ENCODE measurements at places on chromosomes 7 and 10.
A peak's percentile ranks its signal among the peaks of the same experiment; 100 is the strongest.

DNA sequence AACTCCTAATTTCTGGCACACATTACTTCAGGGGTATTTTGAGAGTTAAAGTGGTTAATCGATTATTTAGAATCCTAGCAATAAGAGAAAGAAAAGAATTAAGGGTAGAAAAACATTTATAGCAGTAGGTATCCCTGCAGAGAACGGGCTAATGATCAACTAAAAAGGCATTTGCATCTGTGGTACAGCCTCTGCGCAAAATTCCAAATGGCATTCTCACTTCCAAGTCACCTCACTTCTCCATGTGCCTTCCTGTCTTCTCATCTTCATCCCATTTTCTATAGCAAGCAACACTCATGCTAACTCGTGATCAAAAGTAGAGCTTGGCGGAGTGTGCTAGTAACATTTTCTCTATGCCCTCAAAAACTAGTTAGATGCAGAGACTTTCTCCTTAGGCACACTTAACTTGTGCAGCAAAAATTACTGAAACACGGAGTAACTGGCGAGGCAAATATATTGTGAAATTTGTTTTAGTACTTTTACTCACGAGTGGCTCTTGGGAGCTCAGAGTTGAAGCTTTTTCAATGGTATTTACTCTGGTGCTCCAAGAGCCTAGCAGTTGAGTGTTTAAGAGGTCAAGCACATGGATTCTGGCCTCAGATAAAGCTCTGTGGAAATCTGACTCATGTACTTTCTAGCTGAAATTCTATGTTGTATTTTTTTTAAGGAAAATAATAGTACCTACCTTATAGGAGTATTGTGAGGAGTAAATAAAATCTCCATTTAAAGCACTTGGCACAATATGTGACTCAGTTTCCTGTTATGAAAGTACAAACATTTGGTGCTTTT, 65.1 kb downstream of the MET start:
- no peak for DNase-seq

DNA sequence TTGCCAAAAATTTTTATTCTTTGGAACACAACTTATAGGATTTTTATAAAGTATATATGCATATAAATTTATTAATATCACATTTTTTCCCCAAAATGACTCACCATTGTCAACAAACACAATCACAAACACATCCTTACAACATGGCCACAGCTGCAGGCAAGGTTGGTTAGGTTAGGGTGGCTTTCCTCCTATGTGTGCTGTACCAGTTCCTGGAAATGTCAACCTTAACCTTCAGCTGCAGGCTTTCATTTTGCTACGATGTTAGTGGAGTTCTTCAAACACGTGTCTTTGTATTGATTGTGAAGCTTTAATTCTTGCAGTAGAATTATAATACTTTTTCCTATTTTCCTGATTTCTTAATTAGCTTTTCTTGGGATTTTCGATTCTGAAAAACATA, 185.8 kb downstream of the PTEN start:
- no peak for DNase-seq

- no peak for DNase-seq
These were observed 60.1 kb upstream of the GSDME start for GRCh38 chr7:24817339-24817738.

GRCh38 chr10:107418085-107418806, 253.7 kb upstream of the SORCS1 start:
- DNase-seq: no peak

GRCh38 chr7:69753981-69754380, 155.7 kb downstream of the AUTS2 start:
- no peak for DNase-seq

- DNase-seq: no peak
These were observed 14.2 kb upstream of the NMT2 start for GRCh38 chr10:15182540-15183207.

DNA sequence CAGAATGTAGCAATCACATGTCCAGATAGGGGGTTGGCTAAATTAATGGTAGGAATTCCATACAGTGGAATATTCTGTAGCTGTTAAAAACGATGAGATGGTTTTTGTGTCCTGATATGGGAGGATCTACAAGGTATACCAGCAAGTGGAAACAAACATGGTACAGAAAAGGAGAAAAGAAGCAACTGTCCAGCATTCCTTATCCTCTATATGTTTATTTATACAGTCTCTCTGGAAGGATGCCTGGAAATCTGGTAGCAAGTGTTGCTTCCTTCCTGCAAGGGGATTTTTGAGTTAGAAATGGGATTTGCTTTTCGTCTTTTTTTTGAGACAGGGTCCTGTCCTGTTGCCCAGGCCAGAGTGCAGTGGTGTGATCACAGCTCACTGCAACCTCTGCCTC, 19.3 kb downstream of the IL15RA start:
- DNase-seq: no peak

DNA sequence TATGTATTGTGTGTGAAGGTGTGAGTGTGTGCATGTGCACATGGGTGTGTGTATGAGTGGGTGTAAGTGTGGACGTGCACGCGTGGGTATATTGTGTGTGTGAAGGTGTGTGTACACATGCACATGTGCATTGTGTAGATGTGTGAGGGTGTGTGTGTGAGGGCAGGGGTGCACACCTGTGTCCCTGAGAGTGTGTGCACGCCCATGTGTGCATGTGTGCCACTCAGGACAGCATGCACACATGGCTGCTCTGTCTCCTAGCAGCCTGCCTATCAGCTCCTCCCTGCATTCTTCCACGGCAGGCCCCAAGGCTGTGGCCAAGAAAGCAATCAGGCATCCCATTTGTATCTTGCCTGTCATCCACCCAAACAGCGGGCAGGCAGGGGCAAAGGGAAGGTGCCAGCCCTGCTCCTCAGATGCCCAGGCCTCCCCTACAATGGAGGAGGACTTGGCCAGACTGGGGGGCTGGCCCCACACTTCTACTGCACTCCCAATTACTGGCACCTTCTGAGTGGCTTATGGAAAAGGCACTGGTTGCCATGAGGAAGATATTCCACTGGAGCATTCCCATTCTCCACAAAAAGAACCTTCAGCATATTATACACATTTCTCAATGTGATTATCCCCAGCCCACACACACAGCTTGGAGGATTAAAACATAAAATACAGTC, 380.4 kb upstream of the ZMIZ1 start:
- DNase-seq: no peak

- peak; percentile 85 for DNase-seq
These were observed 46.2 kb downstream of the AOC1 start for GRCh38 chr7:150898475-150899011.

- no peak for DNase-seq
These were observed 395.1 kb upstream of the GALNT17 start for GRCh38 chr7:70736715-70737460.

DNA sequence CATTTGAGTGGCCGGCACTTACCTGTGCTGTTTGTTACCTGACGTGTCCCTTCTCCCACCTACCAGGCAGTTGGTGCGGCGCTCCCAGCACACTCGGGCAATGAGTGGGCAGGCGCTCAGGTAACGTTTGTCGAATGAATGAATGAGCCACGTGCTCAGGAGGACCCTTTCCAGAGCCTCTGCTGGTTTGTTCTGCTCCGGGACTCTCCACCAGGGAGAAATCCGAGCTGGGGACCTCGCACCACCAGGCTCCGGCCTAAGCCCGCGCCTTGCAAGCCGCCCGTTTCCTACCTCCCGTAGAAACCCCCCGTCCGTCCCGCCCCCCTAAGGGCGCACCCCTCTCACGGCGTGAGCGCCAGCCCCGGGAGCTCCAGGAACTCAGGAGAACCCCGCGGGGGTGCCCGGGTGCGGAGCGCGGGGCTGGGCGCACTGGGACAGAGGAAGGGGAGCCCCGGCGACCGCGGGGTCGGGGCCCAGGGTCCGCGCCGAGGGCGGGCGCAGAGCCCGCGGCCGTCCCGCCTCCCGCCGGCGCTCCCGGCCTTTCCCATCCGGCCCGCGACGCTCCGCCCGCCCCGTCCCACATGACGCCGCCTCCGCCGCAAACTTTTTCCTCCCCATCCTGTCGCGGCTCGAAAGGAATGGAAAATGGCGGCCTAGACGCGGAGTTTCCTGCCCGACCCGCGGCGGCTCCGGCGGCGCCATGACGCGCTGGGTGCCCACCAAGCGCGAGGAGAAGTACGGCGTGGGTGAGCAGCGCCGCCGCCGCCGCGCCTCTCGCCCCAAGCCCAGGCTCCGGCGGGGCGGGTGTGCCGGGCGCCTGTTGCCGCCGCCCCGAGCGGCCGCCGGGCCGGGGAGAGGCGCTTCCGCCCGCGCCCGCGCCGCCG, at the start of gene DOCK1:
TSS of gene DOCK1 (plus strand) at position 611 of the 884 bp plus-strand sequence. CDS start at position 701, 90 bp downstream.
- DNase-seq: peak; percentile 76

DNA sequence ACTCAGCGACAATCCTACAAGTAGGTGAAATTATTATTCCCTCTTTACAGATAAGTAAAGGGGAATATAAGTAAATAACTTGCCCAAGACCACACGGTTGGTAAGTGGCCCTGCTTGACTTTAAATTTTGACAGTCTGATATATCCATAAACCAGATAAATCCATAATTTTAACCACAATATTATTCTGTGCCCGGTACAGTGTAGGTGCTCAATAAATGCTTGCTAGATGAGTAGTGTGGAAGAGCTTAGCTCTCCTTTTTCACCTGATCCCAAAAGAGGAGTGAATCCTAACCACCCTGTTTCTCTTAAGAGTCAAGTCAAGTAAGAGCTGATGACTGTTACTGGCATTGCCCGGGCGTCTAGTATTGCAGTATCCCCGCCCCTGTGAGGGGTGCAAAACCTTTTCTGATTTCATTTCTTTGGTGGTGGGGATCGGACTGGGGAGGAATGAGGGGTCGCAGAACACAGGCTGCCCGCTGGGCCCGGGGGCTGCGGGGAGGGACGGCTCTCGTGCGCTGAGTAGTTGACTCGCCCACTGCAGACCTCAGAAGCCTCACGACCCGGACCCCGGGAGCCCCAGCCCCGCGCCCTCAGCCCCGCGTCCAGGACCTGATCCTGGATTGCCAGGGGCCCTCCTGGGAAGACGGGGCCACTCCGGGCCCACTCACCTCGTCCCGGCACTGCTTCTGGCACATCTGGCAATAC, 490 bp downstream of the KIN start:
- no peak for DNase-seq

- DNase-seq: no peak
These were observed 30.3 kb downstream of the OAT start for GRCh38 chr10:124388476-124388822.

- peak; percentile 65 for DNase-seq
These were observed 900 bp upstream of the MICALL2 start for GRCh38 chr7:1459920-1460820.

DNA sequence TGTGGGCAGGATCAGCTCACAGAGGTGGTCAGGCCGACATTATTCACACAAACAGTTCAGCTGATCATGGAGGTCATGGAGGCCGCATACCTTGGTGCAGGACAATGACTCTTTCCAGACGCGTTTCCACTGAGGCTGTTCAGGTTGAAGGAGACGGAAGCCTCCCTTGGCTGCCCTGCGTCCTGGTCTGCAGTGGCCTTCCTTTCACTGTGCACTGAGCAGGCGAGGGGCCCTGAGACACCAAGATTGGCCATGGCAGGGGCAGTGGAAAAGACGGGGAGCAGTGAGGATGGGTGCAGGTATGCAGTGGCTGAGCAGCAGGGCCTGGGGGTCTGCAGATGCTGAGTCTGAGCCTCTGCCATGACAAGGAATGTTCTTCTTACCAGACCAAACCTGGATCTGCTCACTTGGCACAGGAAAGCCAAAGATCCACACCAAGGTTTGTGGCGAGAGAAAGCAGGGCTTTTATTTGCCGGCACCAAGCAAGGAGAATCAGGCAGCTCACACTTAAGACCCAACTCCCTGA, 263.3 kb downstream of the GLRX3 start:
- no peak for DNase-seq

DNA sequence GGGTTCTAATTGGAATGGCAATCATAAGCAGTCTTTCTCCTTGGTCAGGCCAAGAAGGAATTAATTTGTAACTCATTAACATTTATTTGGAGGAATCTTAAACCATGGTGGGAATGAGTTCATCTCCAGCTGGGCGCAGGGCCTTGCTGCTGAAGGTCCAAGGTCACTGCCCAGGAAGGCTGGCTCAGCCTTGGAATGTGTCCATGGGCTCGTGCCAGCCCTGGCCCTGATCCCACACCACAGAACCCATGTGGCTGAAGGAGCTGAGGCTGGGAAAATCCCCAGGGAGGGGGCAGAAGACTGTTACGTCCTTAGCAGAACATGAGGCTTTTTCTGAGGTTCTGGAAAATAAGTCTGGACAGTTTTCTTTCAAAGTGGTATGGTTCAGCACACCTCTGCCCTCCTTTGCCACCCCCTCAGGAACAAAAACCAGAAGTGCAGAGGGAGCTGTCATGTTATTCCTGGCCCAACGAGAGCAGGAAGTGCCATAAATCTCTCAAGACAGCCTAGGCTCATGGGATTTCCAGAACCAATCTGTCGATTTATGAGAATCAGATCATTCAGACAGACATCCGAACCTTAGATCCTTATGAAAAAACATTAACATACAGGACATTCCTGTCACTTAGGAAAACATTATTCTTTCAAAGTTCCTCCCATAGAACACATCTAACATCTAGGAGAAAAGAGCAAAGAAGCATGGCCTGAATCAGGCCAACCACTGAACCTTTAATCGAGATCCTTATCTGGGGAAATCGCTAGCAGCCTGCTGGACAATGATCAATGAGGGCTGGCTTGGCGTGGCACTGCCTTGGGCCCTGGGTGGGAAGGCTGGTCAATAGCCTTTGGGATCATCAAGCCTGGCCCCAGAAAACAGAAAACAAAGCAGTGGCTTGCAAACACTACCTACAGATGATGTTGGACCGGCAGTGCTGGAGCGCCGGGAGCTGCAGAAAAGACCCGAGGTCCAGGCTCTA, 134.3 kb downstream of the TAX1BP1 start:
- no peak for DNase-seq

GRCh38 chr10:63409465-63410027, 56.2 kb downstream of the JMJD1C start:
- no peak for DNase-seq

DNA sequence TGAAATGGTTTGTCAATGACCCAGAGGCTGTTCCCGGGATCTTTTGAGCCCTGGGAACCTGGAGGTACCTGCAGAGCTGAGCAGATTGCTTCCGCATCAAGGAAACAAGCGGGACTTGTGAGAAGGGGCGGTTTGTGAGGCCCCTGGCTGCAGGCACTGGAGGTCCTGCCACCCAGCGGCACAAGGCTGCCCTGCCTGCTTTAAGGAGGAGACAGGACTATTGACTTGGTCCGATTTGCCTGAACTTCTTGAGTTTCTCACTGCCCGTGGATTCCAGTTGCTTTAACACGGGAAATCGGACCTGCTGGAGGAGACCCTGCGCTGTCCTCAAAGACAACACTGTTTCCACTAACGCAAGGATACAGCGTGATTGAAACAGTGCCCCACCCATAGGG, 130.1 kb downstream of the DNAJB6 start:
- peak; percentile 20 for DNase-seq

DNA sequence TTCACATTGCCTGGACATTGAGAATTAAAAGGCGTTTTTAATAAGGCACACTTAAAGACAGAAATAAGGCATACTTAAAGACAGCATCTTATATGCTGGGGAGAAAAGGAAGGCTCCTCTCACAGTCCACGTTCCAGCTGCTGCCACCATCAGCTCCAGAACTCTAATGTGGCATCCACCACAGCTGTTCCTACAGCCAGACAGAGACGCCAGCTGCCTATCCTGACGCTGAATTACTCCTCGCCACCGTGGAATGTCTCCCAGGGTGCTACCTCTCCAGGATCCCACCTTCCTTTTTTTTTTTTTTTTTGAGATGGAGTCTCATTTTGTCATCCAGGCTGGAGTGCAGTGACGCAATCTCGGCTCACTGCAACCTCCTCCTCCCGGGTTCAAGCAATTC, 30.8 kb downstream of the SLC37A3 start:
- DNase-seq: no peak
